ENCODE measurements at places on chromosomes 12 and 14.

DNA sequence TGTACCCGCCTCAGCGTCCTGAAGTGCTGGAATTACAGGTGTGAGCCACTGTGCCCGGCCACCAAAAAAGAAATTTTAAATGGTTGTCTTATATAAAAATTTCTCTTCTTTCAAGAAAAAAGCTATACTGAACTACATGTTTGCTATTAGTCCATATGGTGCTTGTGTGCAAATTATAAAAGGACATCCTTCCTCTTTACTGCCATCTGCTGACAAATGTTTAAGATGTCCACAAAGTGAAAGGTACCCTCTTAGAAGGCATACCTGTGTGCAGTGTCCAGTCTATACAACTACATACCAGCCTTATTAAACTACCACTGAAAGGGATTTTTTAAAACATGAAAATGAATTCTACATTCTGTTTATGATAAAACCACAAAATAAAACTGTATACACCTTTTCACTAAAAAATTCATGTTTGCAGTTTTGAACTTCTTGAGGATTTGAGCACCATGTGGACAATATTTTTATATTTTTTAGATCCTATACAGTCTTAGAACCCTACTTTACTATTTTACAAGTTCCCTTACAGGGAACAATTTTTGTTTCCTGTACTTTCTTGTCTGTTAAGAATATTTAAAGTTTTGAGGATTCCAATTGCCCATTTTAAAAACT, 32.8 kb upstream of the TOMM20L start:
- DNase-seq, result peak; percentile 42

DNA sequence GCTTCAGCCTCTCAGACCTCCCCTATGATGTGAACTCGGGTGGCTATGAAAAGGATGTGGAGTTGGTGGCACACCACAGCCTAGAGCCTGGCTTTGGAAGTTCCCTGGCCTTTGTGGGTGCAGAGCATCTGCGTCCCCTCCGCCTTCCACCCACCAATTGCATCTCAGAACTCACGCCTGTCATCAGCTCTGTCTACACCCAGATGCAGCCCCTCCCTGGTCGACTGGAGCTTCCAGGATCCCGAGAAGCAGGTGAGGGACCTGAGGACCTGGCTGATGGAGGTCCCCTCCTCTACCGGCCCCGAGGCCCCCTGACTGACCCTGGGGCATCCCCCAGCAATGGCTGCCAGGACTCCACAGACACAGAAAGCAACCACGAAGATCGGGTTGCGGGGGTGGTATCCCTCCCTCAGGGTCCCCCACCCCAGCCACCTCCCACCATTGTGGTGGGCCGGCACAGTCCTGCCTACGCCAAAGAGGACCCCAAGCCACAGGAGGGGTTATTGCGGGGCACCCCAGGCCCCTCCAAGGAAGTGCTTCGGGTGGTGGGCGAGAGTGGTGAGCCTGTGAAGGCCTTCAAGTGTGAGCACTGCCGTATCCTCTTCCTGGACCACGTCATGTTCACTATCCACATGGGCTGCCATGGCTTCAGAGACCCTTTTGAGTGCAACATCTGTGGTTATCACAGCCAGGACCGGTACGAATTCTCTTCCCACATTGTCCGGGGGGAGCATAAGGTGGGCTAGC, 7.0 kb upstream of the RPS26 start:
- no peak for DNase-seq

DNA sequence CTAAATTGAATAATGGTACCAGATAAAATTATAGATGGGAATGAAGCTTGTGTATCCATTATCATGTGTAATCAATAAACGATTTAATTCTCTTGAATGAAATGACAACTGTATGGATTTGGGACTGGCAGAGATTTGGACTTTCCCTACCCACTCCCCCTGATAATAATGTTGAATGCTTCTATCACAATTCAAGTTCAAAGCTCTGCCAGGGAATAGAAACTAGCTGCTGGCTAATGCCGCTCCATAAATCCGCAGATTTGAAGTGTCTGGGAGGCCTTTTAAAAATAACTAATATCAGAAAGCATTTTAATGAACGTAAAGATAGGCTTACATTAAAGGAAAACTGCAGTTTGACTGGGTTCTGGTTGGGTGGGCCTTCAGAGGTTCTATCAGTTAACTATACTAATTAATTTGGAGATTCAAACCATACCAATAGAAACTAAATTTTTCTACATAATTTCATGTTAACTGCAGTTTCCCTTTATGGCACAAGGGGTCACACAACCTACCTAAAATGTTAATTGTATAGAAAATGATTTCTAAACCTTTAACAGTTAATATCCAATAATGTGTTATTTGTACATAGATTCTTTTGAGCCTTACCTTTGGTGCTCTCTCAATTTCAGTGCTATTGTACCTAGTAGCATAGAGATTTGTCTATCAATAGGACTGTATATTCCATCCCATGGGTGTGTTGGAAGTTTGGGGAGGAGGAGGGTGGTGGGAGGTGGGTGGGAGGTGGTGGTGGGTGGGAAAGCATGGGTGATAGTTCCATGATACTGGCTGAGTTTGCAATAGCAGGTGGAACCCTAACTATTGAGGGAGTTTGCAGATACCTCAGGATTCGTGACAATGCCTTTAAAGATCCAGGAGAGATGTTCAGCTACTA, 4.9 kb downstream of the HNRNPA1 start:
- peak; percentile 60 for DNase-seq

DNA sequence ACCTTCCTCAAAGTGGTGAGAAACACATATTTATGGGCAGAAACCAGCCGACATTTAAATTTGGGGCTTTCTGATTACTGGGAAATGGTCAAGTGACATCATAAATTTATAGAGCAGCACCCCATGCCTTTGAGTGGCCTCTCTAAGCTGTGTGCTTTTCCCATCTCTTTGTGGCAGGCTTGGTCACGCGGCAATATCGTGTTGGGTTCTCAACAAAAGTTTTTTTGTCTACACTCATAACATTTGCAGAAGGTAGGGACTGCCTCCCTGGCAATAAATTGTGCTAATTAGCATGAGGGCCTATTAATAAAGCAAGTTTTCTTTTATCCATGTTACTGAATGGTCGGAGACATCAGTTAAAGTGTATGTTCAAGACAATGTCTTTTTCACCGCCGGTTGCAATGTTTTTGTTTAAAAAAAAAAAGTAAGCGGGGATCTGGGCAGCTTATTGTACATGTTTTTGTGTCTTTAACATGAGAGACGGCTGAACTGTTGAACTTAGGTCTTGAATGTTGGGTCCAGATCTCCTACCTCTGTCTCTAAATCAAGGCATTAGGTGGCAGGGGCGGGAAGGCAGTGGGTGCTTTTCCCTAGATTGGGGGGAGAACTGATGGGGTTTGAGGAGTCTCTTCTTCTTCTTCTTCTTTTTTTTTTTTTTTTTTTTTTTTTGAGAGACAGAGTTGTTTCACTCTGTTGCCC, 193.3 kb downstream of the PHETA1 start:
- no peak for DNase-seq

DNA sequence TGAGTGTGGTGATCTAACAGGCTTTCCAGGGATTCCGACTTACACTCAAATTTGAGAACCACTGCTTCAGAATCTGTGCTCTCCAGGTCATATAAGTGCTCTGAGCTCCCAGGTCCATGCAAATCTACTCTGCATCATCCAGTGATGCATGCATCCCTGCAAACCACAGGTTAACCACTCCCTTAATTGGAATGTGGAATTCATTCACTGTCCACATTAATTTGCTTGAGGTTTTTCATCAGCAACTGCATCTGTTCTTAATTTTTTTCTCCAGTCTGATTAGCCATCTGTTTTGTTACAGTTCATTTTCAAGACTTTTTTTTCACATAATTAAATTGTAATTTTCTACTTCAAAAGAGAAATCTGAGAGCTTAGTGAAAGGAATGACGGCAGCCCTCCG, 43.4 kb upstream of the RIN3 start:
- no peak for DNase-seq

GRCh38 chr14:27075503-27075902, 477.7 kb upstream of the NOVA1 start:
- no peak for DNase-seq

- DNase-seq, result no peak
Measured at GRCh38 chr12:597926-598568, 65.2 kb downstream of the NINJ2 start.

DNA sequence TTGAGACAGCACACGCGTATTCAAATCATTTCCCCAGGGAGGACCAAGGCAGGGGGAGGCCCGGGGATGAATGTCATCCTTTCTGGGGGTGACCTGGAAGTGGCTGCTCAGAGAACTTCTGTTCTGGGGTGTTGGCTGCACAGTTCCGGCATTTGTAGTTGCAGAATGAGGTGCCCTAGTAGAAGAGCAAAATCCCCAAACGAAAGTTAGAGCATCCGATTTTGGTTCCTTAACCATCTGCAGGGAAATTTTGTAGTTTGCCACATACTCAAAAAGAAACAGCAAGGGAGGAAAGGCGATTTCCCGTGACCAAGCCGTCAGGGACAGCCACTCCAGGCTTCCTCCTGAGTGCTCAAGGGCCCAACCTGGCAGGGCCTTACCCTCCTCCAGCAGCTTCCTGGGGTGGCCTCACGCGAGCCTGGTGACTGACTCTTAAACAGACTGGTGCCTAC, 13.0 kb upstream of the TRAF3 start:
- DNase-seq, result no peak

GRCh38 chr12:70508178-70508577, 129.1 kb downstream of the PTPRB start:
- no peak for DNase-seq

GRCh38 chr12:77553976-77554619, 276.6 kb upstream of the NAV3 start:
- DNase-seq, result no peak

GRCh38 chr12:6310771-6311610, 509 bp downstream of the PLEKHG6 start:
- no peak for DNase-seq

- no peak for DNase-seq
Measured at GRCh38 chr14:102891556-102891955, 30.9 kb upstream of the AMN start.

- no peak for DNase-seq
Measured at GRCh38 chr12:100688451-100688864, 106.1 kb upstream of the ANO4 start.

DNA sequence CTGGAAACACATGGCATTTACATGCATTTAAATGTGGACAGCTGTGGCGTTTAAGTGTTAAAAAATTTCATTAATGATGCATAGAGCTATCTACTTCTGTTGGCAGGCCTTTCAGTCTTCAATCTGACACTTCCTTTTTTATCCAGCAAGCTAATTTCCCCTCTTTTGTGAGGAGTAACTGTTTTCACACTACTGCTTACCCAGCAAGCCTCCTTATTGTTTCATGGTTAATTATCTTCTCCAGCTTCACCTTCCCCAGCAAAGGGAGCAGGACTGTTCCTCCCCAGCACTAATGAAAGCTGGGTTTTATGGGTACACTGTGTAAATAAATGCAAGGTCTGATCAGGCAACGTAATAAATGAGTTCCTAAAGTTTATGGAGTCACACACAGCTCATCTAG, 129.4 kb upstream of the NPAS3 start:
- DNase-seq, result no peak

DNA sequence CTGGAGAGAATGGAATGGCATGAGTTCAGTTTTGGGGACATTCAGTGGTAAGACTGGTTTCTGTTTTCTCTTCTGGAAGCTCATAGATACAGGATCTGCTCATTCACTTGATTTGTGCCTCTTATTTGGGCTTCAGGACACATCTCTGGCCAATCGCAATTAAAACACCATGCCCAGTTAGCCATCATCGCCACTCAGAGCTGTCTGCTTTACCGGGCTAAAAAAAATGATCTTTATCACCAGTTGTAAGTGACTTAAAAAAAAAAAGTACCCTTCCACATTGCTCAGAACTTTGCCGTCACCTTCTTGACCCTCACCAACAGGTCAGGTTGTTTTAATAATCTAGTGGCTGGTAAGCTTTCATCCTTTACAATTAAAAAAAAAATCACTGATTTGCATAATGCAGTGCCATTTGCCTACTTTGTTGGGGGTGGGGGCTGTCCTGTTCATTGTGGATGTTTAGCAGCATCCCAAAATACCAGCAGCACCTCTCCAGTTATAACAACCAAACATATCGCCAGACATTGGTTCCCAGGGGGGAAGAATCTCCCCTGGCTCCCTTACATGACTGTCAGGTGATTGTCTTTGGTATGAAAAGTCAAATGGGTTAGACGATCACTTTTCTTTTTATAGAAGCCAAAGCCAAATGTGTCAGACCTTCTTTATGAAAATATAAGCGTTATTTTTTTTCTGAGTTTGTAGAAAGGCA, 150.1 kb downstream of the PRKCH start:
- peak; percentile 32 for DNase-seq

- DNase-seq, result no peak
Measured at GRCh38 chr12:89070603-89071002, 281.7 kb downstream of the DUSP6 start.

DNA sequence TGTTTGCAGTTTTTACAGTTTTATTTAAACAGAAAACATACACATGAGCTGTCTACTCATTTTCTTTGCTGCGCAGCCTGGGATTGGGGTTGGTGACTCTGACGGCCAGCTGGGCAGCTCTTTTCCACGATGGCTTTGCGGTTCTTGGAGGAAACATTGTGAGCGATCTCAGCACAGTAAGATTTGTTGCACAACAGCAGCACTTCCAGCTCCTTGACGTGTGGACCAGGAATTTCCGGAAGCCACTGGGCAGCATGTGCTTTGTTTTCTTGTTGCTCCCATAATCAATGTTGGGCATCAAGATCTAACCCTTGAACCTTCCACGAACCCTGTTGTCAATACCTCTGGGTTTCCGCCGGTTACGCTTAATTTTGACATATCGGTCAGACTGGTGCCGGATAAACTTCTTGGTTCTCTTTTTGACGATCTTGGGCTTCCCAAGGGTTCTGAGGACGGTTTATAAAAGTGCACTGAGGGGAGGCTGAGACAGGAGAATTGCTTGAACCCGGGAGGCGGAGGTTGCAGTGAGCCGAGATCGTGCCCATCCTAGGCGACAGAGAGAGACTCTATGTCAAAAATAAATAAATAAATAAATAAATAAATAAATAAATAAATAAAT, 21.8 kb downstream of the FKBP11 start:
- DNase-seq, result no peak

GRCh38 chr12:105906561-105906960, 232.2 kb downstream of the NUAK1 start:
- no peak for DNase-seq

DNA sequence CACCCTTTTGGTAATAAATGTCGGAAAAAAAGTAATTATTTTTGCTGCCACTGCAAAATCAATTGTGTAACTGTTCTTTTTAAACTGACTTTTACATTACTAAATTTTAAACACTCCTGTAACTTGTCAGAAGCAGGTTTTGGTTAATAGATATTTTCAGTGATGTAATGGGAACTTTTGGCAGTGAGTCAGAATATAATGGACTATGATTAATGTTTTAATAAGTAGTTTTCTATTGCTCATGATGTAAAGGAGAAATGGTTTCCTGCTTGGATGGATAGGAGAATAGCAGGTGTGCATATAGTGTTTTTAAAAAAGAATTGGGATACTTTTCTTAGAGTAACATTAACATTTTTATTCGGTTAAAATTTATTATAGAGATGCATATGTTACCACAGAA, 58.8 kb downstream of the TRMT5 start:
- no peak for DNase-seq

DNA sequence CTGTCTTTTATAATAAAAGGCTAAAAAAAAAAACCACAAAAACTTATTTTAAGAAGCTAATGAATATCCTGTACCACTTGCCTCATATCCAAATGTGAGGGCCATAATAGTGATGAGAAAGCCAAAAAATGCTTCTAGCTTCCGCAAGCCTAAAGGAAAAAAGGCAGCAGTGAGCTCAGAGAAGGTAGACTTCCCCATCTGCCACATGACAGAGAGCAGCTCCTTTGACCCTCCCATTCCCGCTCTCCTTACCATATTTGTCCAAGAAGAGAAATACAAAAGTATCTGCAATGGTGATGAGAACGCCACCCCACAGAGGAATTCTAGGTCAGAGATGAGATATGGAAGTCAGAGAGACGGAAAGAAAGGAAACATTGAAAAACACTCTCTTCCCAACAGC, 27.1 kb downstream of the SLC11A2 start:
- DNase-seq, result no peak
